Tibial nerve (tissue), 4 donors: ENCODE measurements at places on chromosomes 5 and 9. TPM values are rescaled to one million over a fixed set of nuclear protein-coding genes. Genes with fewer than 3 reads are reported as not detected.

GRCh38 chr9:111300140-111300735 is 29.8 kb downstream of the OR2K2 start:
- DNase-seq = no peak

Gene OBP2B
- total RNA-seq = not detected

Gene AQP7
- total RNA-seq = 14.1 TPM

- no peak for DNase-seq
Observed at GRCh38 chr9:98081477-98082219, 25.1 kb downstream of the NANS start.

Gene CNTFR
- total RNA-seq = 40.9 TPM

DNA sequence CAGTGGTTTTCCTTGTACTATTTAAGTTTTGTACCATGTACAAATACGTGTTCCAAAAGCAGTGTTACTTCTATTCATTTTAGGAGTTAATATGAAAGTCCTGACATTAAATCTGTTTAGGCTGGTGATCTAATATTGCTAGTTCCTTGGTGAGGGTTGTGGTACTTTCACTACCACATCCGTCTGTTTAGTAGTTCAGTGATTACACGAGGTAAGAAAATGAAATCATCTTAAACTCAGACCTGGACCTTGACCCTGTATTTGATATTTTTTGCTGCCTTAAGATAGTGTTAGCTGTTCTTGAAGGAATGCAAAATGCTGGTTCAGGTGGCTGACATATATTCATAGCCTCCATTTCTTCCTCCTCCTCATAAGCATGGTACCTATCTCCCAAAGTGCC is 50.3 kb downstream of the MTAP start:
- DNase-seq = no peak

Gene SLC34A3
- not detected for total RNA-seq

Gene ITGA1
- 62.5 TPM for total RNA-seq

GRCh38 chr9:124098141-124098905 is 86.8 kb downstream of the LHX2 start:
- DNase-seq = no peak

Gene RASGEF1C
- 12.0 TPM for total RNA-seq

Gene MAN1B1
- total RNA-seq = 53.7 TPM

Gene CTXN3
- not detected for total RNA-seq

Gene PRDM9
- not detected for total RNA-seq

DNA sequence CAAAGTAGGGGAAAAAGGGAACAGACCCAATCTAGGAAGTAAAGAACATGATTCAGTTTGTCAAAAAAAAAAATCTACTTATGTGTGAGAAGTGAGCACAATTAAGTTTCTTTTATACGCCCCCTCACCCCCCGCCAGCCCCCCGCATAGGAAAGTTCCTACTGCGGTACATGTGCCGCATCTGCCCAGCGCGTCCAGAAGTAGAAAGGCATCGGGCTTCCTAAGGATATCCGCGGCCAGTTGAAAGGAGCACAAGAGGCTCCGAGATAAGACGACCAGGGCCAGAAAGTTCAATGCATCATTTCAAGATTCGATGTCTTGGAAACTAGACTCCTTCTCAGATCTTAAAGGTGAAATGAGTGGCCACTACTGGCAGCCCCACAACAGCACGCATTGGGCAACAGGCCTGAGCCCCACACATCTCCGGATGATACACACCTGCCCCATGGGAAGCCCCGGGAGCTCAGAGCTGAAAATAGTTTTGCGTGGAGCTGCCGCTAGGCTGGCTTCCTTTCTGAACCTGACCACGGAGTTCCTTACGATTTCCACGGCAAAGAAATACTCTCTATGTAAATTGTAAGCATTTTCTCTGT is 203.9 kb downstream of the RAB3C start:
- DNase-seq = no peak

GRCh38 chr5:167217097-167217743 is 1074.2 kb upstream of the WWC1 start:
- no peak for DNase-seq

DNA sequence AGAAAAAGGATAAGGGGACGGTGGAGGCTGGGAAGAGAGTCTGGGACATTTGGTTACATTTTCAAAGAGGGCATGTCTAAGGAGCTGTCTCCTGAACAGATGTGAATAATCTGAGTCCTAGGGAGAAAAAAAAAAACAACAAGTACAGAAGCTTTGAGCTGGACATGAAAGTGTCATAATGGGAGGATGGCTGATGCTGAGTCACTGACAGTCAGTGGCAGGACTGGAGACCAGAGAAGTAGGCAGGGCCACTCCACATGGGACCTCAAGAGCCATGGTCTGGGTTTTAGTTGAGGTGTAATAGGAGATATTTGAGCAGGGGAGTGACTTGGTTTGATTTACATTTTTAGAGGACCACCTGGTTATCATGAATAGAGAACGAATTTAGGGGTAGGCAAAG is 70.6 kb downstream of the DPYSL3 start:
- no peak for DNase-seq

GRCh38 chr9:110192531-110193261 is 15.3 kb downstream of the C9orf152 start:
- no peak for DNase-seq

Gene ADAMTS2
- total RNA-seq = 51.6 TPM

DNA sequence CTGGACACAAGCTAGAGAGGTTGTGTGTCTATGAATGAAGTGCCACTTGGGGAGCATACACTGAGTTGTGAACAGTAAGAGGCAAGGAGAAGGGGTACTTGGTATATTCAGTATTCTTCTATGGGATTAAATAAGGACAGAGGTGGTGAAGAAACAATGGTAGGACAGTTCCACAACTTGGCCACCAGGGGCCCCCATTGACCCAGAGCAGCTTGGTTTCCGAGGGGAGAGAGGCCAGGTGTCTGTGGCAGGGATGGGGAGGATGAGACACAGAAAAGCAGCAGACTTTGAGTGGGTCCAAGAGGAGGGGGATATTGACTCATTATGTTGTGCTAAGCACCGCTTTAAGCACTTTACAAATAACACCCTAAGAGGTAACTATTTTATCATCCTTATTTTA is 220.6 kb downstream of the MELK start:
- DNase-seq = no peak

Gene NCS1
- 9.0 TPM for total RNA-seq

Gene OTP
- total RNA-seq = not detected

Gene PAEP
- not detected for total RNA-seq

Gene AGTPBP1
- 22.5 TPM for total RNA-seq

GRCh38 chr5:128083811-128084227 is 253 bp downstream of the SLC12A2 start:
- no peak for DNase-seq

DNA sequence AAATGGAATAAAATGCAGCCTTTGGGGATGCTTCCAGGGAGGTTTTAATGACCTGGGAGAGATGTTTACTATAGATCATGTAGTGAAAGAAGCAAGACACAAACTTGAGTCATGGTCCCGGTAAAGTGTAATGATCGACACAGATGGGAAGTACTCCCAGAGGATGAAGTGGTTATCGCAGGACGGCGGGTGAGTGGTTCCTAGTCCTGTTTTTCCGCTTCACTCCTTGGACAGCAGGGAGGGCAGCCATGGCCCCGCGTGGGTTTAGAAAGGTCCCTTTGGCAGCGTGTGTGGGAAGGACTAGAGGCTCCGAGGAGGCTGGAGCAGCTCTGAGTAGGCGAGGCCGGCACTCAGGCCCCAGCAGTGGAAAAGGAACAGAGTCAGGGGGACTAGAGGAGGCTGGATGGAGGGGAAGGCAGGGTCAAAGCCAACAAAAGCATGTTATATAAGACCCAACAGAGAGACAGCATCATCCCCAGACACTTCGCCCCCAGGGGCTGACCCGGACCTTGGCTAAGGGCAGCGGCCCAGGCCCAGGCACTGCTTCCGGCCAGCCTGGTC is 49.2 kb upstream of the STXBP1 start:
- no peak for DNase-seq

GRCh38 chr5:134406390-134406789 is 5.3 kb downstream of the CDKN2AIPNL start:
- DNase-seq = no peak

Gene DBH
- total RNA-seq = under 0.01 TPM

- DNase-seq = no peak
Observed at GRCh38 chr5:6551287-6551954, 81.4 kb downstream of the NSUN2 start.

- DNase-seq = no peak
Observed at GRCh38 chr9:120569556-120569955, 10.4 kb downstream of the CDK5RAP2 start.

GRCh38 chr9:137436761-137437600 is 4.2 kb downstream of the ENTPD8 start:
- DNase-seq = no peak

Gene MRPS27
- 46.0 TPM for total RNA-seq

DNA sequence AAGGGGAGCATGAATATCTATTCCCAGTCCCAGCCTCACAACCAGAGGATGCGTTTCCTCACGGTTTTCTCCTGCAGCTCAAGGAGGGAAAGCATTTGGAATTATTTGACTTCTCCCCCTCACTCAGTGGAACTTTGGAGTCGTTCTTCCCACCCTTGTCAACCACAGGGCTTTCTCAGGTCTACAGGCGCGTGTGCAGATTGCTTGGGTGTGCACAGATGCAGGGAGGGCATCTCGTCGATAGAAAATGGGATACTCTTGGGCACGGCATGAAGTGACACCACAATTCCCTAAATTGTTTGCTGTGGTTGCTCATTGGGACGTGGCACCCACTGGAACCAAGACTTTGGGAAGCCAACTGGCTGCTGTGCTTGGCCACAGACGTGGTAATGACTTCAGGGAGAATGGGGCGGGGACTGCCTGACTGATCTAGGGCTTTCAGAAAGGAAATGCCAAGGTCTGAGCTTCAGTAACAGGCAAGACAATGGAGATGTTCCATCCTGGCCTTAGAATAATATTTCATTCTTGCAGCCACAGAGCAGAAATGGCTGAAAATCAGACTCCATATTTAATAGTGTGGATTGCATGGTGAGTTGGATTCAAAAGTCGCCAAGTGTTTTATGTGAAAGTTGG is 12.2 kb upstream of the OBP2B start:
- DNase-seq = no peak

- no peak for DNase-seq
Observed at GRCh38 chr9:95411054-95411892, 93.8 kb upstream of the FANCC start.

Gene ANKRD31
- 0.21 TPM for total RNA-seq

- DNase-seq = no peak
Observed at GRCh38 chr5:129079496-129079895, 15.1 kb upstream of the ISOC1 start.

DNA sequence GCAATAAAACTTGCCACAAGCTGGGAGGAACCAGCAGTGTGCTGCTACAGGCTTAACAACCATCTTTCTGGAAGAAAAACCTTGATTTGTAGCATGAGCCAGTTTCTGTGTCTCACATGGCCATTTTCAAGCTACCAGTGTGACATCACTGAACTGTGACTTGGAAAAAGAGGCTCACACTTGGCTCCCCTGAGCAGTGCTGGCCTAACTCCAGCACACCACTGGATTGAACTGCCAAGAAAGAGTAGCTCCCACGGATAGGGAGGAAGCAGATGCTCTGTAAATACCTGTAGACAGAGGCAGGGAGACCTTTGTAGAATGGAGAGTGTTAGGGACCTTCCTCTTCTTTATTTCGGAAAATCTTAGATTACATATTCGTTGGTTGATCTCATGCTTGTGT is 197.9 kb downstream of the SH3GL2 start:
- no peak for DNase-seq

DNA sequence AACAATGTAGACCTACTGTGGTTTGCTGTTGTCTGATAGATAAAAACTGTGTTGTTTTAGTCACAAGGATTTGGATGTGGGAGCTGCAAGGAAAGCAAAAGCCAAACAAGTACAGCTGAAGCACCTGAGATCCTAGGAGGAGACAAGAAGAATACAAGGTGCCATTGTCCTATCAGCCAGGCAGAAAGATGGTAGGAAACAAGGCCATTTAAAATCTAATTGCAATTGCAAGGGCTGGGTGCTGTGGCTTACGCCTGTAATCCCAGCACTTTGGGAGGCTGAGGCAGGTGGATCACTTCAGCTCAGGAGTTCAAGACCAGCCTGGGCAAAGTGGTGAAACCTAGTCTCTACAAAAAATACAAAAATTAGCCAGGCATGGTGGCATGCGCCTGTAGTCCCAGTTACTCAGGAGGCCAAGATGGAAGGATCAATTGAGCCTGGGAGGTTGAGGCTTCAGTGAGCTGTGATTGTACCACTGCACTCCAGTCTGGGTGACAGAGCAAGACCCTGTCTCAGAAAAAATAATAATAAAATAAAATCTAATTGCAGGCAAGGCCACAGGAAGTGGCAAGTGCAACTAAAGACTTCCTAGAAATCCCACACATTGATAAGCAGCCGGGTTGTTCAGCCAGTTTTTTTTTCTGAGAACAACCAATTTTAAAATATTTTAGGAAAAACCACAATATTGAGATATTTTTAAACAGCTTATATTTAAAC is 22.6 kb downstream of the DOCK8 start:
- no peak for DNase-seq

DNA sequence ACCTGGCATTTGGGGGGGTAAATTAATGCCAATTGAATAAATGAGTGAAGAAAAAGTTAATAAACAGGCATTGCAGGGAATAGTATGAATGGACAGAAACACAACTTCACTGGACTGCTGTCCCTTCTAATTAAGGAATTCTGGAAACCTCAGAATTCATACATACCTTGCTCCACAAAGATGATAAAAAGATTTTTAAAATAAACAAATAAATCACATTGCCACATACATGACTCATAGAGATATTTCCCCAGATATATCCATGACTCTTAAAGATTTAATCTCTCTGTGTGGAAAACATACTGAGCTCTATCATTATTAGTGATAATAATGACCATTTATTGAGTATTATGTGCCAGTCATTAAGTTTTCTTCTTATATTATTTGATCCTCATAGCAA is 469.0 kb upstream of the MEF2C start:
- DNase-seq = no peak

Gene NDST1
- 134 TPM for total RNA-seq

- DNase-seq = no peak
Observed at GRCh38 chr9:2600307-2600706, 21.3 kb upstream of the VLDLR start.
